Mesenteric fat pad (tissue), 1 donor: ENCODE measurements at places on chromosomes 2 and 18. TPM values are rescaled to one million over a fixed set of nuclear protein-coding genes. Genes with fewer than 3 reads are reported as not detected.

Gene LYPD6B
- total RNA-seq, result not detected

Gene PNO1
- total RNA-seq, result 26.4 TPM

Gene TLX2
- not detected for total RNA-seq

Gene SERPINB12
- total RNA-seq, result not detected

DNA sequence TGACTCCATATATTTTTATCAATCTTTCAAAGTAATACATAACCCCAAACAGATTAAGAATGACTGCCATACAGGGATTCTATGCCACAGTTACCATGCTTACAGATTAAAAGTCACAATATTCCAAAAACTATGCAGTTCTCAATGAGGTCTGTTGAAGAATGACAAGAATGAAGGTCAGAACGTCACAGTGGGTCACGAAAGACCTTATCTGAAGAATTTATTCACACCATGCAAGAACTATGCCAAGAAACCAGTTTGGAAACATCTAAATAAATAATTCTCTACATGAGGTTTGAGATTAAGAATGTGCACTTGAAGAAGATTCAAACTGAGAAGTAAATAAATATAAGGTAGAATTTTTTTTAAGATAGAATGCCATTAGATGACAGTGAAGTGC lies 253.3 kb downstream of the EXOC6B start:
- no peak for DNase-seq

DNA sequence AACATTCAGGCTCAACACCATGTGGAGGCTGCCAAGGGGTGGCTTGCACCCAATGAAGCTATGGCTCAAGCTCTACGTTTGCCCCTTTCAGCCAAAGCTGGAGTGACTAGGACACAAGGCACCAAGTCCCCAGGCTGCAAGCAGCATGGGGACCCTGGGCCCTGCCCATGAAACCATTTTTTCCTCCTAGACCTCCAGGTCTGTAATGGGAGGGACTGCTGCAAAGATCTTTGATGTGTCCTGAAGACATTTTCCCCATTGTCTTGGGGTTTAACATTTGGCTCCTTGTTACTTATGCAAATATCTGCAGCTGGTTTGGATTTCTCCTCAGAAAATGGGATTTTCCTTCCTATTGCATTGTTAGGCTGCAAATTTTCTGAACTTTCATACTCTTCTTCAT lies 51.0 kb downstream of the PDE1A start:
- DNase-seq, result no peak
